ENCODE measurements at places on chromosomes 5 and 9. TPM values are rescaled to one million over a fixed set of nuclear protein-coding genes. Genes with fewer than 3 reads are reported as not detected.

DNA sequence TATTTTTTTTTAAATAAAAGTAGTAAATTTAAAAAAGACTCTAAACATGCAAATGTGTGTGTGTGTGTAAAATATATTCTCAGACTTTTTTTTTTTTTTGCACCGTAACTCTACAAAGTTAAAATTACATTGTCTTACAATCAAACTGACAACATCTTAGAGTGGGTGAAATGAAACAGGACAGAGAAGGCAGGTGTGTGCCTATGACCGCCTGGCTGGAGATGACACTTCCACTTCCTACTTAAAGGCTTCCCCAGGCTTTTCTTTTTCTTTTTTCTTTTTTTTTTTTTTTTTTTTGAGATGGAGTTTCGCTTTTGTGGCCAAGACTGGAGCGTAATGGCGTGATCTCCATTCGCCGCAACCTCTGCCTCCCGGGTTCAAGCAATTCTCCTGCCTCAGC is 2.7 kb upstream of the AK1 start:
- no peak for DNase-seq

DNA sequence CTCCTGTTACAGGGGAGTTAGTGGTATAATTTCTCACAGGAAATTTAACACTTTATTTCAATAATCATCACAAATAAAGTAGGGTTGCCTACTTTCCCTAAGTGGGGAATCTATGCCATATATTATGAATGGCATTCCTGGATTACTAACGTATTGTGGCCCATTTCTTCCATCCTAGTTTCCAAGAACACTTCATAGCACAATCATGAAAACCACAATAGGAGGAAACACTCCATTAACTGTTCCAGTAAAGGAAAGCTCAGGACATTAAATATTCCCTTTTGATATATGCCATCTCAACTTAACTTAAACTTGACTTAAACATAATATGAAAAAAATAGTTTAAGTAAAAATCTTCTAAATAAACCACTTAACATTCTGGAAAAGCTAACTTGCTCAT is 2.1 kb downstream of the CPLANE1 start:
- DNase-seq: no peak

- DNase-seq: no peak
These were observed 23.6 kb downstream of the TICAM2 start for GRCh38 chr5:115578657-115579056.

- DNase-seq: no peak
These were observed 100.2 kb downstream of the INSYN2B start for GRCh38 chr5:169880012-169880663.

- DNase-seq: no peak
These were observed 3.5 kb downstream of the INPP5E start for GRCh38 chr9:136436055-136436634.

Gene AJM1
- total RNA-seq: 0.51 TPM
